ENCODE measurements at places on chromosomes 5 and 9.

- DNase-seq: no peak
Measured at GRCh38 chr9:88657893-88658292, 122.9 kb downstream of the NXNL2 start.

GRCh38 chr9:14958989-14959388 lies 48.8 kb upstream of the FREM1 start:
- no peak for DNase-seq

DNA sequence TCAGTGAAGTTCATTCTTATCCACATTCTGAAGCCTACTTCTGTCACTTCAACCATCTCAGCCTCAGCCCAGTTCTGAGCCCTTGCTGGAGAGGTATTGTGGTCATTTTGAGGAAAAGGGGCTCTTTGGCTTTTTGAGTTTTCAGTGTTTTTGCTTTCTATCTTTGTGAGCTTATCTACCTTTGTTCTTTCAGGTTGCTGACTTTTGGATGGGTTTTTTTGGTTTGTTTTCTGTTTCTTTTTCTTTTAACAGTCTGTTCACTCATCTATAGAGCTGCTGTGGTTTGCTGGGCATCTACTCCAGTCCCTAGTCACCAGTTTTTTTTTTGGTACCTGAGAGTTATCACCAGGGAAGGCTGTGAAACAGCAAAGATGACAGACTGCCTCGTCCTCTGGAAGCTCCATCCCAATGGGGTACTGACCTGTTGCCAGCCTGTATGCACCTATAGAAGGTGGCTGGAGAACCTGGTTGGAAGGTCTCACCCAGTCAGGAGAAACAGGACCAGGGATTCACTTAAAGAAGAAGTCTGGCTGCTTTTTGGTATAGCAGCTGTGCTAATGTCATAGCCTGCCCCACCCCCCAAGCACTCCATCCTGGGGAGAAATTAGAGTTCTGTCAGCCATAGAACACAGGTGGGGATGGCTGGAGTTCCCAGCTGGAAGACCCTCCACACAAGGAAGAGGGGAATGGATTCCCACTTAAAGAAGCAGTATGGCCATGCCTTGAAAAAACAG lies 138.6 kb upstream of the TSLP start:
- DNase-seq: no peak

DNA sequence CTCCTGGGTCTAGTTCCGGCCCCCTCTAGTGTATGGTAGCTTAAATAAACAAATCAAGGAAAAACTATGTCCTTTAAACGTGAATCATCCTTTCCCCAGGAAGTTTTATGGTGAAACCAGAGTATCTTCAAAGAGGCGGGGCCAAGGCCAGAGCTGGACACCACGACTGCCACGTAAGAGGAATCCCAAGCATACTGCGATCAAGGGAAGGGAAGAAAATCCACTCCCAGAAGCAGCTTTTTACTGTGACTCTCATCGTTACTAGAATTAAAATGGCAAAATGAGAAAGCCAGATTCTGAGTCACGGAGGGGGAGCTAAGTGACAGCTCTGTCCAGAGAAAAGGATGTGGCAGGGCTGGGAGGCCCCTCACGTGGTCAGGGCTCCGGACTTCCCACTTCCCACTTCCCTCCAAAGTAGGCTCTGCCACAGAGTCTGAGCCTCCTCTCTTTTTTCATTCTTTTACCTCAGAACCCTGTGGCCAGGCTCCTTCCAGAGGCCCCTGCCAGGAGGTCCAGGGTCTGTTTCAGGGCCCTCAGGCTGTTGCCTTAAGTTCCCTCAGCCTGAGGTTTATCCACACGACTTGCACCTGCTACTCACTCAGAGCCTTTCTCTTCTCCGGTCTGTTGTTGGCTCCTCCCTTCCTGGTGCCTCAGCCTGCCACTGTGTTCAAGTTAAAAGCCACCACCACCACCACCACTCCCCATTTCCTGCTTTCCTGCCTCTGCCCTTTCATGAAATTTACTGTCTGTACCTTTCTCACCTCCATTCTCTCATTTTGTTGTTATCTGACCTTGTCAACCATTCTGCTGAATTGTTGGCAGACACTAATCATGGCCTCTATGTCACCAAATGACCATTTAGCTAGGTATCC lies 1.4 kb upstream of the GLRX start:
- DNase-seq: peak; percentile 91

DNA sequence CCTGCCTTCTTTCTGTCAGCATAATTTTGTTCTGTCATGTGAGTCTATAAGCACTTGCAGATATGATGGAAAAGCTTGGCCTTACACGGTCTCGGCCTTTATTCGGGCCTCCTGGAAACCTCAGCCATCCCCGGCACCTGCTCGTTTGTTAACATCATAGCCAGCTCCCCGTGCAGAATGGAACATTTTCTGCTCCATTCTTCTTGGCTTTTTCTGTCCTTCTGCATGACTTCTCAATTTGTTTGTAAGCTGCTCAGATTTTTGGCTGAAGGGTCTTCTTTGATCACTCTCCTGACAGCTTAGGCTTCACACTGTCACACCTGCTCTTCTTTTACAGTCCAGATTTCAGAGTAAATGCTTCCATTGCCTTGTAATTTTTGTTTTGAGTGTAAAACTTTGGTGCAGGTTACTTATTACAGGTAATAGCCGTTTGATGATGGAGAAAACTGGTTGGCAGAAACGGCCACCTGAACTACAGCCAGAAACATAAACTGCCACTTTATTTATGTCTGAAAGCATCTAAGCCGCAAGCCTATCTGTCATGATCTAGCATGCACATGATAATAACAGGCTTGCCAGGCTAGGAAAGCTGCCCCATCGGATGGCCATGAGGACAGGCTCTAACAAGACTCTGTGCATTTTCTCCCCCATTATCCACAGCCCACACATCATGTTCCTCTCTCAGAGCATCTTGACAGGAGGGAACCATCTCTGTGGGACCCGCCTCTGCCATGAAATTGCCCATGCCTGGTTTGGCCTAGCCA lies 197.0 kb downstream of the AOPEP start:
- DNase-seq: no peak

DNA sequence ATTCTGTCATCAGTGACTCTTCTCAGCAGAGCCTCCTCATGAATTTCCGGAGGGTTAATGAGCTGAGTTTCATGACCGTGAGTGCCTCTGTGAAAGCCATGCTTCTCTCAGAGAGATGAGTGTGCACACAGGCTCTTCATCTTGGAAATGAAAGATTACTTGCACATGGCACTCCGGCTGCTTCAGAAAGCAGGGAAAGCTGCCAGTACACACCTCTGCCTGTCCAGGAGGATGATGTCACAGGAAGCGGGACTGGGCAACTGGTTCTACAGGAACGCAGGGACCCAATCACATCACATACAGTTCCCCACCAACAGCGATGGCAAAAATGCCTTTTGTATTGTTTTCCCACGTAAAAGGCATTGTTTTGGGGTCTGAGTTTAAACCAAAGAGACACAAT lies 286.0 kb upstream of the DAP start:
- no peak for DNase-seq

DNA sequence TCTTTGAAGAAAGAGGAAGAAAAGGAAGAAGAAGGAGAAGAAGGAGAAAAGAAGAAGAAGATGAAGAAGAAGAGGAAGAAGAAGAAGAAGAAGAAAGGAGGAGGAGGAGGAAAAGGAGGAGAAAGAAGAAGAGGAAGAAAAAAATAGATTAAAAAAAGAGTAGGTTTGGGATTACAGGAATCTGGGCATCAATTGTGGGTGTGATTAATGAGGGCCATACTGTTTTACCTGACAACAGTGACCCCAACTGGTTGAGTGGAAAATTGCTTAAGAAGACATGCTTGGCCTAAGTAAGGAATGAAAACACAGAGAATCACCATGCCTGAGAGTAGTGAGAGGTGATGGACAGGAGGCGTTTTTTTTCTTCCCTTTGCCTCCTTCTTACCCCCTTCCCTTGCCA lies 114.6 kb downstream of the FAM170A start:
- peak; percentile 39 for DNase-seq

GRCh38 chr9:87227456-87227855 lies 270.2 kb upstream of the DAPK1 start:
- DNase-seq: no peak

DNA sequence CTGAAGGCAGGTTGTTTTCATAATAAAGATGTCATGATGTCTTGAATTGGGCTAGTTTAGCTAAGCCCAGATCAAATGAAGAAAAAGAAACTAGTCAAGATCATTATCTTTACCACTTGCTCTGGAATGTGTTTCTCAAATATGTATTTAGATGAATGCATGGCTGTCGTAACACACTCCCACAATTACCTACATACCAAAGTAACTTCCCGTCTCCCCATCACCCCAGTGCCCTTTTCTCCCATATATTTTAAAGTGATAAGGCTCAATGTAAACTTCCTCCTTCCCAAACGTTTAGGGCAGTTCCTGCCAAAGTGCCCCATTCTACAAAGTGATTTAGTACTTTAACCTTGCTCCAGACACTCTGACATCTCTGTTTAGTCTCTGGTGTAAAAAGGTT lies 61.4 kb downstream of the SLC1A3 start:
- DNase-seq: no peak

GRCh38 chr5:157286761-157287211 lies 20.9 kb downstream of the CYFIP2 start:
- DNase-seq: no peak

GRCh38 chr5:110769000-110769681 lies 30.3 kb downstream of the SLC25A46 start:
- DNase-seq: peak; percentile 61

GRCh38 chr5:55894135-55894534 lies 43.0 kb downstream of the IL31RA start:
- no peak for DNase-seq

DNA sequence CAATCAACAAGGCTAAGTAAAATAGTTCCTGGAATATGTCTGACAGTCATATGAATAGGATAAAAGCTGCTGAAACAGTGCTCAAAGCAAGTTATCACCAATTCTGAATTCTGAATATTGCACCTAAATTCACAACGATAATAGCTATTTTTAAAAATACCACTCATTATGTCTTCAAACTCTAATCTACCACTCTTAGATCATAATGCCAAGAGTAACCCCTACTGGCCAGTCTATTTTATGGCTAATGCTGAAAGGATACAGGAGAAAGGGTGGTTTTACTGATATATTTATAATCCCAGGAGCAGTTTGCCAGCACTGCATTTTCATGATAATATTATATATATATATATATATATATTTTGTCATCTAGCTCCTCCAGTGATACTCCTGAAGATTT lies 232.8 kb downstream of the PDE4D start:
- peak; percentile 57 for DNase-seq

DNA sequence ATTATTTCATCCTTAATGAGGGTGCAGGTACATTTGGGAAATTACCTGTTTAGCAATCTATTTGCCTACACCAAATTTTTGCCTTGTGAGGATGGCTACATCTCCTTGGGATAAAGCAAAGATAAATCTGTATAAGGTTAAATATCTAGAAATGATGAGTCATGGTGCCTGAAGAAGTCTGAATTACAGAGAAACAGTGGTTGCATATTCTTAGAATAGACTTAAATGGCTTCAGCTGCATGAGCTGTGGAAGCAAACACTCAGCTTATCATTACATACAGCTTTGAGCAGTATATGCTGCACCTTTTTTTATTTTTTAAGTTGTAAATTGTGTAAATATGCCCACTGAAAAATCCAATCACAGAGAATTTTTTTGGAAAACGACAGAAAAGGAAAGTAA lies 153.5 kb downstream of the RAPGEF6 start:
- DNase-seq: no peak

DNA sequence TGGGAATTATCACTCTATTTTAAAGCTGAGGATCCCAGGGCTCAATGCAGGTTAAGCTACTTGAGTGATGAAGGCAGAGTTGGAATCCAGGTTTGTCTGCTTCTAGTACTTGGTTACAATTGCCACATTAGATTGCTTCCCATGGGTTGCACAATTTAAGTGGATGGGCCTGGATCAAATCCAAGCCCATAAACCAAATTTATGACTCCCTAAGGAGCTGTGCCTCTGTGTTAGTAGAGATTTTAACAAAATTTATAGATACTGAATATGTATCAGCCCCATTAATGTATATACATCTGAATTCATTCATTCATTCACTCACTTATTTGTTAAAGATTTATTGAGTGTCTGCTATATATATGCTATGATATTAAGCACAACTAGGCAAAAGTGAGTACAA lies 332.3 kb upstream of the KLF9 start:
- DNase-seq: peak; percentile 60

DNA sequence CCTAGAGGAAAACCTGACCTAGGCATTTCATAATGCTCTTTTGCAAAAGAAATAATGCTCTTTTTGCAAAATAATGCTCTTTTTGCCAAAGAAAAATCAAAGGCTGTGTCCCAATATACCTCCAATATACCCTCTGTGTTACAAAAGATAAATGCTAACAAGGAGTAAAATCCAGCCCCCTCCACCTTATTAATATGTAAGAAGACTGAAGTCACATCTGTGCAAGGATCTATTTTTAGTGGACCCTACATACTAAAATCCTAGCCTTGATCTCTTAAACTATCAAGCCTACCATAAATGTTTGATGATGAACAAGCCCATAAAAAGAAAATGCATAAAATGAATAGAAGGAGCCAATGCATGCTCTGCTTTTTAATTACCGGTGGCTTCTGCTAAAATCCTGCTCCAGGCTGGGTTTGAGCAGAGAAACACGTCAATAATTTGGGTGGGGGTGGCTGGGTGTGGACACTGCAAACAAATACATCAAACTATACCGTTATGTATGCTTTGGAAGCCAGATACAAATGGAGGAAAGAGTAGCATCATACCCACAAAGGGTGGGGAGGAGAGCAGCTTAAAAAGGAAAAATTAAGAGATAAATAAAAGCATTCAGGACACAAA lies 131.6 kb downstream of the SEMA6A start:
- no peak for DNase-seq

- DNase-seq: no peak
Measured at GRCh38 chr5:3993856-3994473, 398.3 kb downstream of the IRX1 start.

GRCh38 chr9:126226991-126227936 lies 99.4 kb upstream of the MVB12B start:
- DNase-seq: no peak

- peak; percentile 20 for DNase-seq
Measured at GRCh38 chr9:112174965-112175795, at the start of gene SUSD1. SUSD1 (minus strand) TSS chr9:112175297; CDS start chr9:112175235, 62 bp downstream.

- DNase-seq: no peak
Measured at GRCh38 chr9:121376214-121376830, 6.3 kb upstream of the STOM start.

DNA sequence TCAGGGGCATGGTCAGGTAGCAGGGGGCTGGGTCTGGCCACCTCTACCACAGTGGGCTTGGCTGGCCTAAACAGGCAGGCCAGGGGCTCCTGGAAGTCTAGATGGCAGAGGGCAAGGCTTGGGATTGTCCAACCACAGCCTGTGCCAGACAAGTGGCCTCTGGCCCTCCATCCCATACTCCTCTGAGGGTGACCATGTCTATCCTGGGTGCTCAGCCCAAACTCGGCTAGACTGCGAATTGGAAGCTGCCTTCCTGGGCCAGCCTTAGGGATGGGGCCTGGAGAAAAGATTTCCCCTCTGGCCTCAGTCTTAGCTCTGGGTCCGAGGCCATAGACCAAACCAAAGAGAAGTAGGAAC lies 110.5 kb downstream of the PHF2 start:
- no peak for DNase-seq

GRCh38 chr9:83267741-83268140 lies 204.8 kb upstream of the RASEF start:
- DNase-seq: no peak
